Mesothelial cell of epicardium (in vitro differentiated cells): ENCODE measurements at places on chromosomes 13 and 19.
A peak's percentile ranks its signal among the peaks of the same experiment; 100 is the strongest.

GRCh38 chr13:113865427-113865826, 1.6 kb upstream of the GAS6 start:
- DNase-seq, result no peak

- DNase-seq, result no peak
Observed at GRCh38 chr19:14091813-14092462, 1.4 kb upstream of the SAMD1 start.

- peak; percentile 95 for DNase-seq
Observed at GRCh38 chr19:3557461-3558248, at the start of gene MFSD12. Gene MFSD12, minus strand, starts transcription at chr19:3557586. Its CDS starts 183 bp downstream, at chr19:3557403.

GRCh38 chr19:10805758-10806247, 30.2 kb downstream of the TMED1 start:
- DNase-seq, result no peak

DNA sequence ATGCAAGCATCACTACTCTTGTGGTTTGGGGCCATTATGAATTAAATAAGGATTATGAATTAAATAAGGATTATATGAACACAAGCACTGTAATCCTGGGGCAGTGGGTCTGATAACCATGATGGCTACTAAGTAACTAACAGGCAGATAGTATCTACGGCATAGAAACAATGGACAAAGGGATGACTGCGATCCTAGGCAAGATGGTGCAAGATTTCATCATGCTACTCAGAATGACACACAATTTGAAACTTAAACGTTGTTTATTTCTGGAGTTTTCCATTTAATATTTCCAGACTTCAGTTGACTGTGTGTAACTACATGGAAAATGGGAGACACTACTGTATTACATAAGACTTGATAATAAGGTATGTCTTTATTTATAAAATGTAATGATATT, 15.1 kb downstream of the KCNRG start:
- DNase-seq, result no peak

GRCh38 chr19:48480183-48480557, 11.0 kb downstream of the CYTH2 start:
- no peak for DNase-seq

DNA sequence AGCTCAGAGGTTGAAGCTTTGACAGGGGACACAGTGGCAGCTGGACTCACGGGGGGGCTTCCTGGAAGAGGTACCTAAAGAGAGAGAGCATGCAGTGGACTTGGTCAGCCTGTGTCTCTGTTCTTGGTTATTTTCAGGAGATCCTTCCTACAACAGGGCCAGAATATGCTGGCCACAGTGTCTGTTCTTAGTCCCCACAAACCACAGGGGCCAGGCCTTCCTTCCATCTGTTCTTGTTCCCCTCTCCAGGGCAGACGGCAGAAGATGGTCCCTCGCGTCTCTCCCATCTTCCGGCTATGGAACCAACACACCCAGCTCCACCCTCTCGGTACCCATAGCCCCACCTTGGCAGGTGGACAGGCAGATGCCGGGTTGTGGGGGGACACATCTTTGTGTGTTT, 24.8 kb downstream of the MAST3 start:
- DNase-seq, result no peak

DNA sequence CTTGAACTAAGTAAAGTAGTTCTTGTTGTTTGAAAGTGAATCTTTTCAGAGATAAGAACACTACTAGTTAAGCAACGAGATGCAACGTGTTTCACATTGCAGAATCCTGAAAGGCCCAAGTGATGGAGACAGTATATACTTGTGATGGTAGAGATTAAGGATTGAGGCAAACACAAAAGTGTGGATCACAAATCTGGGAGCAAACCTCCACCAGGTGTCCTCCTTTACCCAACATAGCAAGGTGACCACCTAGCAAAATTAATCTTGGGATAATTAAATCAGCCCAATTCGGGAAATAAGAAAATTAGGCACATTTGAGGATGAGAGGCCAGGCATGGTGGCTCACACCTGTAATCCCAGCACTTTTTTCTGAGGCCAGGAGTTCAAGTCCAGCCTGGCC, 563.9 kb downstream of the DACH1 start:
- DNase-seq, result no peak
